Body of pancreas (tissue), 4 donors: ENCODE measurements at places on chromosomes 12 and 14. TPM values are rescaled to one million over a fixed set of nuclear protein-coding genes. Genes with fewer than 3 reads are reported as not detected.

Gene SOX5
- total RNA-seq = 10.4 TPM

Gene PEX5
- total RNA-seq = 33.5 TPM

GRCh38 chr12:57012600-57013465, 3.5 kb downstream of the TAC3 start:
- H3K4me3 ChIP-seq = no peak overlapping the region
- no peaks in the 10 kb centered on the region for H3K36me3 ChIP-seq
- H3K27me3 ChIP-seq = no peaks in the 10 kb centered on the region
- no peak overlapping the region for H3K27ac ChIP-seq
- no peak for DNase-seq

- no peak for DNase-seq
- H3K36me3 ChIP-seq = no peaks in the 10 kb centered on the region
- peak overlapping the region; percentile 98 for H3K4me3 ChIP-seq
- H3K27ac ChIP-seq = peak overlapping the region; percentile 61
- peaks cover 12% of the 10 kb centered on the region for H3K4me1 ChIP-seq
Observed at GRCh38 chr12:402029-402389, 565 bp downstream of the CCDC77 start.

DNA sequence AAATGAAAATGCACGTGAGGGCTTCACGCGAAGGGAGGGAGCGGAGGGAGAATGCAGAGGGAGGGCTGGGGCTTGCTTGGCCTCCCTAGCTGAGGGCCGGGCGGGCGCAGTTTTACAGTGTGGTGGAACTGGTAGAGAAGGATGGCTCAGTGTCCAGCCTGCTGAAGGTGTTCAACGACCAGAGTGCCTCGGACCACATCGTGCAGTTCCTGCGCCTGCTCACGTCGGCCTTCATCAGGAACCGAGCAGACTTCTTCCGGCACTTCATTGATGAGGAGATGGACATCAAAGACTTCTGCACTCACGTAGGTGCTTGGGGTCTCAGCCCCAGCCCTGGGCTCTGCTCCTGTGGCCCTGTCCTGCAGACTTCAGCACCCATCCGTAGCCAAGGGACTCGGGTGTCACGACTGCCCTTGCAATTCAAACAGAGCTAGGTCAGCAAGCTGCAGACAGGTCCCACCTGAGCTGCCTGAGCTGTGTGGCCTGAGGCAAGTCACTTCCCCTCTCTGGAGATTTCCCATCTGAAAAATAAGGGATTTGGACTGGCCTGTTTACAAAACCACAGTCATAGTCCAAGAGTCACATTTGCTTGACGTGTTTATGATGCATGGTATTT, 18.4 kb downstream of the OTUB2 start:
- H3K27ac ChIP-seq = no peak overlapping the region
- no peaks in the 10 kb centered on the region for H3K27me3 ChIP-seq
- no peak for DNase-seq

DNA sequence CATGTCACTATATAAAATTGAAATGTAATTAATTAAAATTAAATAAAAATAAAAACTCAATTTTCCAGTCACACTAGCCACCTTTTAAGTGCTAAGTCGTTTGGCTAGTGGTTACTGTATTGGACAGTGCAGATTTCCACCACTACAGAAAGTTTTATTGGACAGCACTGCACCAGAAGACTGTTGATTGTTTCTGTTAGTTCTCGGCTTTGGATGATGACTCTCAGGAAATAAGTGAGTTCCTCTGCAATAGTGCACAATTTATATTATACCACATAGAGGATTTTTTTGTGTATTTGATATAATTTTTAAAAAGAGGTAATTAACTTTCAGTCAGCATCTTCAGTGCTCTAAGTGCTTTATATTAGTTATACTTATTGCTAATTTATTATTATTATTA, 52.7 kb downstream of the FAR2 start:
- H3K27ac ChIP-seq = no peak overlapping the region
- DNase-seq = no peak
- H3K36me3 ChIP-seq = no peaks in the 10 kb centered on the region
- no peaks in the 10 kb centered on the region for H3K4me1 ChIP-seq
- no peaks in the 10 kb centered on the region for H3K27me3 ChIP-seq

DNA sequence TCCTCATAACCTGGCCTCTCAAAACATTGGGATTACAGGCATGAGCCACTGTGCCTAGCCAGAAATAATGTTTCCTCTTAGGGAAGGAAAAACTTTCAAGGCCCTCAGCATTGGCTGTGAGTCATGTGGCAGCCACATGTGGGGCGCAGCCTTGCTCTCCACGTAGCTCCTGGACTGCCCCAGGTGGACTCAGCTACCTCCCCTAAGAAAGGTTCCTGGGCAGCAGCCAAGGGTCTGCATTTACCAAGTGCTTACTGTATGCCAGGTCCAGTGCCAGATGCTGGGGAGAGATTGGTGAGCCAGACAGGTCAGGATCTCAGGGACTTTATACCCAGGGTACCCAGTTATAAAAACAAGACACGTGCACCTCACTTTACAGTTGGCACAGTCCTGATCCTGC, 3.7 kb upstream of the TRPV4 start:
- H3K27ac ChIP-seq = no peak overlapping the region
- no peaks in the 10 kb centered on the region for H3K36me3 ChIP-seq
- no peaks in the 10 kb centered on the region for H3K27me3 ChIP-seq
- DNase-seq = peak; percentile 77

DNA sequence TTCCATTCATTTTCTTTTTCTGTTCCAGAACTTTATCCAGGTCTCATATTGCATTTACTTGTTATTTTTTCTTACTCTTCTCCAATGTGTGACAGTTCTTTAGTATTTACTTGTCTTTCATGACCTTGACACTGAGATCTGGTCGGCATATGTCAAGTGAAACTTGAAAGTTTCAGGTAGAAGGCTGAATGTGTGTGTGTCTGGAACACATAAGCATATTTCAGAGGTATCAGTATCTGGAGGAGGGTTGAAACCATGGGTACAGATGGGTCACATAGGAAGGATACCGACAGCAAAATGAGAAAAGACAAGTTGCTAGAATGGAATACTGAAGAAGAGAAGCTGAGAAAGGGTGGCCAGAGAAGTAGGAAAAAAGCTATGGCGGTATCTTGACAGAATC, 22.5 kb upstream of the PTGDR start:
- no peak overlapping the region for H3K4me3 ChIP-seq
- H3K36me3 ChIP-seq = no peaks in the 10 kb centered on the region
- no peak for DNase-seq
- no peaks in the 10 kb centered on the region for H3K4me1 ChIP-seq
- H3K27me3 ChIP-seq = no peaks in the 10 kb centered on the region

- H3K27ac ChIP-seq = no peak overlapping the region
- no peaks in the 10 kb centered on the region for H3K36me3 ChIP-seq
- no peak for DNase-seq
- H3K27me3 ChIP-seq = no peaks in the 10 kb centered on the region
- no peaks in the 10 kb centered on the region for H3K4me1 ChIP-seq
Observed at GRCh38 chr12:130601327-130601726, 114.8 kb downstream of the RIMBP2 start.

Gene EFS
- 1.3 TPM for total RNA-seq

- DNase-seq = no peak
- no peaks in the 10 kb centered on the region for H3K27me3 ChIP-seq
- no peak overlapping the region for H3K4me3 ChIP-seq
- H3K27ac ChIP-seq = peak overlapping the region; percentile 12
Observed at GRCh38 chr14:24100197-24100981, 6.3 kb downstream of the PCK2 start.

- H3K36me3 ChIP-seq = no peaks in the 10 kb centered on the region
- H3K27me3 ChIP-seq = no peaks in the 10 kb centered on the region
- DNase-seq = no peak
- H3K4me1 ChIP-seq = peaks cover 25% of the 10 kb centered on the region
- H3K27ac ChIP-seq = no peak overlapping the region
Observed at GRCh38 chr14:91983588-91983987, 36.1 kb upstream of the FBLN5 start.

DNA sequence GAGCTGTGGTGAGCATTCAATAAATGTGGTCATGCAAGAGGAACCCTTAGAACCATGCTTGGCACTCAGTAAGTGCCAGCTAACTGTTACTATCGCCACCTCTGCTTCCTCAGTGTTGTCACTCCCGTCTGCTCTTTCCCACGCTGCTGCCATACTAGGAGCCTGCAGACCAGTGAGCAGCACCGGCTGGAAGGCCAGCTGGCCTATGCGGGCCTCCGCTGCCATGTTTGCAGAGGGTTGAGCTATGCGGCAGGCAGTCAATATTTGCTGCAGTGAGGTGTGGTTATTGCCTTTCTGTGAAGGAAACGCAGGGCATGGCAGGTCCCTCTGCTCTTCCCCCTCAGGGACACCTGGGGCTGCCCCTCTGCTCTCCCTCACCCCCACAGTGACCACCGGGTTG, 13.0 kb downstream of the KMT5A start:
- peak; percentile 93 for DNase-seq
- no peak overlapping the region for H3K4me3 ChIP-seq
- peak overlapping the region; percentile 77 for H3K27ac ChIP-seq
- peaks cover 35% of the 10 kb centered on the region for H3K4me1 ChIP-seq
- no peaks in the 10 kb centered on the region for H3K27me3 ChIP-seq

GRCh38 chr12:130170611-130171010, 8.3 kb downstream of the FZD10 start:
- no peaks in the 10 kb centered on the region for H3K4me1 ChIP-seq
- H3K4me3 ChIP-seq = no peak overlapping the region
- no peaks in the 10 kb centered on the region for H3K36me3 ChIP-seq
